Lung microvascular endothelial cell (primary cell): ENCODE measurements at places on chromosomes 2 and 18. TPM values are rescaled to one million over a fixed set of nuclear protein-coding genes. Genes with fewer than 3 reads are reported as not detected.

The LINC00305 gene
- total RNA-seq, result 0.20 and 0.87 TPM in 2 replicates

The ITGAV gene
- 138 and 189 TPM in 2 replicates for total RNA-seq

The TNFAIP6 gene
- under 0.01 and 0.22 TPM in 2 replicates for total RNA-seq

The RAX gene
- not detected in 2 replicates for total RNA-seq

The SLC8A1 gene
- under 0.01 and 0.44 TPM in 2 replicates for total RNA-seq

The HRH4 gene
- not detected in 2 replicates for total RNA-seq

The RAB6C gene
- total RNA-seq, result under 0.01 TPM in 2 replicates

The DBI gene
- 84.5 and 102 TPM in 2 replicates for total RNA-seq

The NFATC1 gene
- total RNA-seq, result 6.5 and 20.8 TPM in 2 replicates

The LRATD1 gene
- total RNA-seq, result 2.0 and 9.4 TPM in 2 replicates

The GPR39 gene
- total RNA-seq, result 0.20 and 0.22 TPM in 2 replicates

The DTNA gene
- total RNA-seq, result 0.40 and 0.44 TPM in 2 replicates

DNA sequence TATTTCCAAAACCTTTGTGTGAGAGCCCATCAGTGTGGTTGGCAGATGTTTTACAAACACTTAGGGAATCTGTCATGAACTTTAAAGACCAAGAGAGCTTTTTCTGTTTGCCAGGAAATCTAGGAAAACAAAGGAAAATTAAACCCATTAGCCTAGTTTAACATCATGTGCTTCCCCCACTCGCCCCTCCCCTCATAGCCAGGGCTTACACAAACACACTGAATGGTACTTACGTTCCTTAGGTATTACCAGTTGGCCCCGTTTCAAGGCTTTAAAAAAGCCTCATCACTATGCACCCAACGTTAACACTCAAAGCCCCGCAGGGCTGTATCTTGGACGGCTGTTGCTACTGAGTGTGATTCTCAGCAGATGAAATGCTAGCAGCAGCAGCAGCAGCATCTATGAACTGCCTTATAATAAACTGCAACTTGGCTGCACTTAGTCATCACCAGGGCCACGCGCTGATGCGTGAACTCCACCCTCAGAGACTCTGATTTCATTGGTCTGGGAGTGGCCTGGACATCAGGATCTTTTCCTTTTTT, 20.1 kb upstream of the TTC39C start:
- DNase-seq, result peak; percentile 32

GRCh38 chr2:14867853-14868252, 235.3 kb downstream of the LRATD1 start:
- DNase-seq, result no peak

- no peak for DNase-seq
Measured at GRCh38 chr2:142952793-142953494, 75.5 kb downstream of the KYNU start.

DNA sequence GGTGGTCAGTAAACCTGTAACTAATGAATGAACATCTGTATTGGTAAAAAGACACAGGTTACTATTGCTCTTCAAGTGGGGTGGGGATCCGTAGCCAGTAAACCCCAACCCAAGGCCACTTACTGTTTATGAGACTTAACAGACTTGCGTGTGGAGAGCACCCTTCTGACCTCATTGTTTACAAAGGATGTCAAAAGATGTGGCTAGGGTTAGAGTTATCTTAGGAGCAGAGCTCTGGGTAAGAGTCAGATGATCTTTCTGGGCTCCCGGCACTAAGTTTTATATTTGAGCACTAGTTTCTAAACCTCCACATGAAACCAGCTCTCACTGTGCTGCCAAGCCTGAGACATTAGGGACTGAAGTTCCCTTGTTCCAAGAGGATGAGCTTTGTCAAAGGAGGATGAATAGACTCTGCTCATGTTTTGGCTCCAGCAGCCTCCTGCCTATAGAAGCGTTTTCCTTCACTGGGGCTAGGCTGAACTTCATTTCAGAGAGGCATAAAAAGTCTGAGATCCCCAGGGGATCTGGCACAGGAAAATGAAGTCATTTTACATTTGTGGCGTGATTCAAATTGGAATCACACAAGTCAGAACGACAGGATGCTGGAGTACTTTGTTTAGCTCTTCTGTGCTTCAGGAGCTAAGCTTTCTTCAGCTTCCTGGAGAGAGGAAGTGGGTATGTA, 403.1 kb upstream of the TRIB2 start:
- no peak for DNase-seq

GRCh38 chr18:79484661-79485621, 89.2 kb downstream of the NFATC1 start:
- DNase-seq, result peak; percentile 97

DNA sequence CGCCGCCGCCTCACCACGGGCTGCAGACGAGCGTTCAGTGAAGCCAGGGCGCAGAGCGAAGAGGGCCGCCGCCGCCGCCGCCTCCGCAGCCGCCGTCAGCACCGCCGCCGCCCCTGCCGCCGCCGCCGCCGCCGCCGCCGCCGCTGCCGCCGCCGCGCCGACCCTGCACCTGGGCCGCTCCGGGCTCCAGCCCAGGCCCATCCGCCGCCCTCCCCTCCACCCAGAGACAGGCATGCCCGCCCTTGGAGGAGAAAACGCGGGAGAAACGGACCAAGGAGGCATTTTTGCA, 3.0 kb downstream of the POU3F3 start:
- peak; percentile 13 for DNase-seq

- DNase-seq, result peak; percentile 8
Measured at GRCh38 chr2:73582364-73582763, 59.9 kb downstream of the NAT8 start.

DNA sequence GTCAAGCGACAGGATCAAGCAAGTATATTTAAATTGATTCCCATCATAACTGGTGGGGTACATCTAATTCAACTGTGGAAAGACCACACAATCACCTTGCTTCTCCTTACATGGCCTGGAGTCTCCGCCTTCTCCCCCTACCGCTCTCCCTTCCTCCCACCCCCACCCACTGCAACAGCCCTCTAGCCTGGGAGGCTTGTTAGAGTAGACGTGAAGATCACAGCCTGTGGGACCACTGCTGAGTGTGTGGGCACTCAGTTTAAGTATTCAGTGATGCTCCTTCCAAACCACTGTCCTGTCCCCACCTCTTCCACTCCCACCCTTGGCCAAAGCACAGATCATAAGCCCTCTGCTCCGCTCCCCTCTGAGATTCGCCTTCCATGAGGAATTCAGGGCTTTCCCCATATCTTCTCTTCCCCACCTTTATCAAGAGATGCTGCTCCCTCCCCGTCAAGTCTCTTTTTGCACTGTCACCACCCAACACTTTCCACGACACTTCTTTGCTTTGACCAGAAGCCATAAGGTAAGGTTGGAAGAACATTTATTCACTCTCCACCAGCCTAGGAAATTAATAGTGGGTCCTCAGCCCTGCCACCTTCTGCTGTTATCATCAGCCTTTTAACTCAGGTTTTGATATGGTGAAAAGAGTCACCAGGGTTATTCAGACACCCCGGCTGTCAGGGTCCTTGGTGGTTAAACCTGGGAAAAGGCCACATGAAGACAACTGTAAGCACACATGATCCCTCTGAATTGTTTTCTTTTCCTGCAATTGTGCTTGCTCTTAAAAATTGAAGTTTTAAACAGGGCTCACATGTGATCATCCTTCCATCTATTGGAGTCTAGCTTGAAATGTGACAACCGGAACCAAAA, 1.7 kb downstream of the METTL4 start:
- DNase-seq, result no peak

DNA sequence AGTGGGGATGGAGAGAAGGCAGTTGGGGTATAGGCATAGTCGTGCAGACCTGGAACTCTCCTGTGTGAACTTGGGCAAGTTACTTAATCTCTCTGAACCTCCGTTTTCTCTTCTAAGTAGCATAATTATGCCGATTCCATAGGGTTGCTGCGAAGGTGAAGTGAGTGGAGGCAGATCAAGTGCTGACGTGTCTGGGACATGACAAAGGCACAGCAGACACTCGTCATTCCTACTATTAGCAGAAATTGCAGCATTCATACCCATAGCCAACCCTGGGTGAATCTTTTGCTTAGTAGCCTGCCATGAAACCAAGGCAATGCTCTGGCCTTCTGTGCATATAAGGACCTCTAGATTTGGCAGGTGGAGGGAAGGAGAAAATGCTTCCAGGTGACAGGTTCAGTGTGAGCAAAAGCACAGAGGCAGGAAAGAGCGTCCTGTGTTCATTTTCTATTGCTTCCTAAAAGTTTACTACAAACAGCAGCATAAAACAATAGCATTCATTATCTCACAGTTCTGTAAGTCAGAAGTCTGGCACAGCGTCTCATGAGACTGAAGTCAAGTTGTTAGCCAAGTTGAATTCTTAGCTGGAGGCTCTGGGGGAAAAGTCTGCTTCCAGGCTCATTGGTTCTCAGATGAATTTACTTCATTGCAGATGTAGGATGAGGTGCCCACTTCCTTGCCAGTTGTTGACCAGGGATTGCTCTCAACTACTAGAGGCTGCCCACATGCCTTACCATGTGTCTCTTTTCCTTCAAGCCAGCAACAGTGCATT, 77.8 kb downstream of the CTIF start:
- DNase-seq, result no peak

DNA sequence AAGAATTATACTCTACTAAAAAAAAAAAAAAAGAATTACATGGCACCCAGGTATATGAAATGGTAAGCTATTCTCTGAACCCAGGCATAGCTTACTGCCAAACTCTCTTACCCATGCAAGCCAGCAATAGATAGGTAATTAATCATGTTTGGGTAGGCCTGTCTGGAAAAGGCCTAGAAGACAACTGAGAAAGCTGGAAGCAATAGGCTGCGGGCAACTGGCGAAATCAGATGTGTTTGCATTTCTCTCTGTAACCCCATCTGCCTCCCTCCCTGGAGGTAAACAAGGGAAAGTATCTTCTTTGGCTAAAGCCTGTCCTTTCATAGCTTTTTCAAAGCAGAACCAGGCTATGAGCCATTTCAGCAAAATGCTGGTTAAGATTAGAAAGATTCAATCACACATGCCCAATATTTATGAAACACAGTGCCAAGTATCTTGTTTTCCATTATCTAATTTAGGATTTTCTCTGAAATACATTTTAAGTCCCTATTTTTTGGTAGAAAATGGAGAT, 934.8 kb upstream of the DDX18 start:
- DNase-seq, result no peak

- peak; percentile 55 for DNase-seq
Measured at GRCh38 chr2:186590350-186590758, 498 bp downstream of the ITGAV start.

DNA sequence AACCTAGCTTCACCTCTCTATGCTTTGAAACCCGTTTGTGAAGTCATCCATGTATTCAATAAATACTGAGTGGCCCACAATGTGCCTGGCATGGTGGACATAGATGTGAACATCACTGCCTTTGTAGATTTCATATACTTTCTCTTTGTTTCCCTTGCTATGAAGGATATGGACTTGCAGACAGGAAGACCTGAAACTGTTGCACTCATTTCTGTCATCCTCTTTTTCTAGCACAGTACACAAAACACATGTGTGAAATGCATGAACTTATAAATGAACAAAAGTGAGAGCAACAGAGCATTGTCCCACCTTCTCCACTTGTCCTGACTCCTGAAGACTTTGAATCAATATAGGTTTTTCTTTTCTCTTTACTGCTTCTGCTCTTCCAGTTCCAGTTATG, 249.4 kb upstream of the LINC00305 start:
- no peak for DNase-seq

- DNase-seq, result no peak
Measured at GRCh38 chr2:113169002-113169530, 4.7 kb upstream of the PSD4 start.

GRCh38 chr2:73386342-73386868, 769 bp downstream of the ALMS1 start:
- no peak for DNase-seq

DNA sequence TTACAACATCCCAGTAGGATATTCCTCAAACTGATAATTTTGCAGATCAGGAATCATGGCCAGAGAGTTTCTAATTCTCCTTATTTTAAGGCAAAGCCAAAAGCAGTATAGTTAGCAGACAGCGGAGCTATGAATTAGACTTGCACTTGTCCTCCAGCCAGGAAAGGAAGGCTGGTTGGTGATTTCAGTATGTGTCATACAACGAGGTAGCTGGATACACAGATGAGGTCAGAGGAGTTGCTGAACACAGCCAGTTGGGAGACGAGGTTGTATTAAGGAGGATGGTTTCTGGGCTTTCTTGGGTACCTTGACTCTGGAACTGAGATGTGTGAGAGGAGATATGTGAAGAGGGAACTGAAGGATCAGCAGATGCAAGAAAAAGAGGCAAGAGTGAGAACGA, 185.2 kb downstream of the SOX11 start:
- no peak for DNase-seq

DNA sequence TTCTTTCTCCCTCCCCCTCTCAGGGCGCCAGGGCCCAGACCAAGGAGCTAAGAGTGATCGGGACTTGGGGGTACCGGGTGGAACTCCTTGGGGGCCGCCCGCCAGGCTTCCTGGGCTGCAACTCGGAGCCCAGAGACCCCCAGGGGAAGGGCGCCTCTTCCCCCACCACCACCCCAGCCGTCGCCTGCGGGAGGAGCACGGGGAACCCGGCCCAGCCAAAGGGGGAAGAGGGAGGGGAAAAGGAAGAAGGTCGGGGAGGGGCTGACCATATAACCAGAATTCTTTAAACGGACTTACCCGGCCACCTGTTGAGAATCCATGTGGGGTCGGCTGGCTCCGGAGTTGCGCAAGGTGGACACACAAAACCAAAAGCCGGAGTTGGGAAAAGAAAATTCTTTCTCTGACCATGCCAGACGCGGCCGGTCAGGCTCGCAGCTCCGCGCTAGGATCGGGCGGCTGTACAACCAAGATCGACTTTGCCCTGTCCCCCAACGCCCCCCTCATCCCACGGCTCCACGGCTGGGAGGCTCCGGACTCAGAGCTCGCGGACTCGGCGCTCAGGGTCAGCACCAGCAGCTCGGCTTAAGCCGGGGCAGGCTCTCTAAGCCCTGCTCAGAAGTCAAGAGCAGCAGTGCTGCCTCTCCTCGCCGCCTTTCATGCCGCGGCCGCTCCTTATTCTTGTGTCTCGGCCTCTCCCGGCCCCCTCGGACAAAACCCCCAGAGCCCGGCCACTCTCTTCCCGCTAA, 6.3 kb upstream of the SIX3 start:
- DNase-seq, result no peak

GRCh38 chr2:44291281-44292248, 16.3 kb downstream of the SLC3A1 start:
- peak; percentile 58 for DNase-seq

- DNase-seq, result no peak
Measured at GRCh38 chr18:31606265-31606664, 14.6 kb downstream of the TTR start.

GRCh38 chr2:108164318-108164717, 75.5 kb upstream of the SULT1C3 start:
- no peak for DNase-seq
